Hepatocyte (in vitro differentiated cells): ENCODE measurements at places on chromosomes 7 and 10. TPM values are rescaled to one million over a fixed set of nuclear protein-coding genes. Genes with fewer than 3 reads are reported as not detected.

DNA sequence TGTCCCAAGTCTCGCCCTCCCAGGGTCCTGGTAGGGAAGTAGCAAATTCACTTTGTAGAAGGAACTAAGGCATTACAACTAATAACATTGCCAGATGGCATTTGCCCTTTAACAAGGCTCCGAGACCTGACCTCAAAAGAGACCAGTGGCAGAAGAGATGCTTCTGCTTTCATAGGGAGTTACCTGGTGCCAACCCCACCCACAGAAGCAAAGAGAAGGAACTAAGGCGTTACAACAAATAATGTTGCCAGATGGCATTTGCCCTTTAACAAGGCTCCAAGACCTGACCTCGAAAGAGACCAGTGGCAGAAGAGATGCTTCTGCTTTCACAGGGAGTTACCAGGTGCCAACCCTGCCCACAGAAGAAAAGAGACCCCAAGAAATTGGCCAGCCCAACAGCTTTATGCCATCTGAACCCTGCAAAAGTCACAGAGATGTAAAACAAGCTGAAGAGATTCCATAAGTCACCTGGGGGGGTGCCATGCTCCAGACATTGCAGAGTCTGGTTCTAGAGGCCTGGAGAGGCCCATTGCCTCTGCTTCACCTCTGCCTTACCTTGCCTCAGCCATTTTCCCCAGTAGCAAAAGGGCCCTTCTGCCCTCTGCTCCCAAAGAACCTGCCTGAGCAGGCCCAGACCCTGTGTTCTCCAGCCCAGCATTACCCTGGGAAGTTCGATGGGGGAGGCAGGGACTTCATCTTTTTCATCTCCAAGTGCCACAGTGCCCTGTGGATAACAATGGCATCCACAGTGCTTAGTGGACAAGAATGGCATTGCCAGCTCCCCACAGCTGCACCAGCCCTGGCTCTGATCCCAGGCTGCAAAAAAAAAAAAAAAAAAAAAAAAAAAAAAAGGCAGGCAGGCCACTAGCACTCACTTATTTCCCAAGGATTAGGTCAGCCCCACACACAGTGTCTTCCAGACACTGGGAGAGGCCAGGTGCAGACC, 179.5 kb upstream of the PLXNA4 start:
- H3K27ac ChIP-seq = no peak overlapping the region
- DNase-seq = no peak
- H3K4me3 ChIP-seq = no peak overlapping the region

- no peak for DNase-seq
- no peaks in the 10 kb centered on the region for H3K36me3 ChIP-seq
- no peaks in the 10 kb centered on the region for H3K4me1 ChIP-seq
- no peaks in the 10 kb centered on the region for H3K27me3 ChIP-seq
These were observed 12.8 kb upstream of the TCTN3 start for GRCh38 chr10:95706573-95706972.

GRCh38 chr7:117916309-117916708, 43.1 kb upstream of the CTTNBP2 start:
- no peaks in the 10 kb centered on the region for H3K27me3 ChIP-seq
- no peaks in the 10 kb centered on the region for H3K36me3 ChIP-seq
- no peak overlapping the region for H3K27ac ChIP-seq
- no peak for DNase-seq
- H3K4me3 ChIP-seq = no peak overlapping the region
- H3K4me1 ChIP-seq = no peaks in the 10 kb centered on the region

DNA sequence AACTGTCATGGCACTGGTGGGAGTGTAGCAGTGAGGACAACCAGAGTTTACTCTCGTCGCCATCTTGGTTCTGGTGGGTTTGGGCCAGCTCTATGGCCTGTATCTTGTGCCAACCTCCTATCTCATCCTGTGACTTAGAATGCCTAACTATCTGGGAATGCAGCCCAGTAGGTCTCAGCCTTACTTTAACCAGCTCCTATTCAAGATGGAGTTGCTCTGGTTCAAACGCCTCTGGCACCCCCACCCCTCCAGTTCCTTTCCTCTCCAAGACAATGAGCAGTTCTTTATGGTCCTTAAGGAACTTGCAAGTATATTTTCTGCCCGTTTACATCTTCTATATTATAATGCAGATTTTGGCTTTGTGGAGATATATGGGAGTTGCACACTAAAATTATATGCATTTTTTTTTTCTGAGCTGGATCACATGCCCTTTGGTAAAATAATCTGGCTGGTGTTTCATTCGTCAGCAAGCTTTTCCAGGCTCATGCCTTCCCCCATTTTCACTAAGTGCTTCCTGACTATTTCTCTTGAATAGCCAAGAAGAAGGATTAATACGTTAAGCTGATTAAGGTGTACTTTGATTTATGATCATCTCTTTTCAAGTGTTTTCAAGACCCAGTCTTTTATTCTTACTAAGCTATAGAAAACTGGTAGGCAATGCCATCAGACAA, 11.2 kb upstream of the WIPF3 start:
- no peaks in the 10 kb centered on the region for H3K27me3 ChIP-seq
- H3K4me1 ChIP-seq = no peaks in the 10 kb centered on the region
- H3K4me3 ChIP-seq = no peak overlapping the region
- H3K27ac ChIP-seq = no peak overlapping the region
- H3K36me3 ChIP-seq = no peaks in the 10 kb centered on the region

The CHCHD1 gene
- total RNA-seq = 45.3 and 59.1 TPM in 2 replicates

DNA sequence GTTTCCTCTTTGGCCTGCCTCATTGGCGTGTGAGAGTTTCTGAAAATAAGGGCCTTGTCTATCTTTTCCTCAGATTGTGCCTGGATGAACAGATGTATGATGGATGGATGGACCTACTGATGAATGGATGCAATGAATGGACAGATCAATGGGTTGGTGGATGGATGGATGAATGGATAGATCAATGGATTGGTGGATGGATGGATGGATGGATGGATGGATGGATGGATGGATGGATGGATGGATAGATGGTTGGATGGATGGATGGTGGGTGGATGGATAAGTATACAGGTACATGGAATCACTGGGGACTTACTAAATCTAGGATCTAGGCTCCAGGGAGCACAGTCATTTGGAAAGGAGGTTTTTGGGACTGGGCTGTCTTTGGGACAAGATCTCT, 331.9 kb downstream of the GRID1 start:
- no peak overlapping the region for H3K4me3 ChIP-seq
- no peak for DNase-seq
- H3K4me1 ChIP-seq = no peaks in the 10 kb centered on the region
- no peak overlapping the region for H3K27ac ChIP-seq
- no peaks in the 10 kb centered on the region for H3K27me3 ChIP-seq
- H3K36me3 ChIP-seq = no peaks in the 10 kb centered on the region

DNA sequence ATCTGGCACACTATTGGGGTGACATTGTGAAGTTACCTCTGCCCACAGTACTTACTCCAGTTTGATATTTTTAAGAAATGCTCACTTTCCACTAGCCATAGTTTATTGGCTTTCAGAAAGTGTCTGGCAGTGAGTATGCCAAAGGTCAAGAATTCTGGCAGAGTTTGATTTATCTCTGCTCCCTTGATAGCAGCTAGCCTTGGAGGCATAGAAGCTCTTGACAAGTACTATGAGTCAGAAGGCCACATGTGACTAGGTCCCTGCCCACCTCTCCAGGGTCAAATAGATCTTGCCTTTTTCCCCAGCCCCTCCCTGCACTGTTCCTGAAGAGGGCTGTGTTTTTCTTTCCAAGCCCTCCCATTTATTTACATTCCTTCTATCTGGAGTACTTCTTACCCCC, 202.2 kb downstream of the AUTS2 start:
- peaks cover 39% of the 10 kb centered on the region for H3K4me1 ChIP-seq
- no peak overlapping the region for H3K4me3 ChIP-seq
- H3K36me3 ChIP-seq = no peaks in the 10 kb centered on the region
- no peaks in the 10 kb centered on the region for H3K27me3 ChIP-seq
- peak overlapping the region; percentile 27 for H3K27ac ChIP-seq
- DNase-seq = peak; percentile 79

The COG5 gene
- 53.5 and 82.2 TPM in 2 replicates for total RNA-seq

DNA sequence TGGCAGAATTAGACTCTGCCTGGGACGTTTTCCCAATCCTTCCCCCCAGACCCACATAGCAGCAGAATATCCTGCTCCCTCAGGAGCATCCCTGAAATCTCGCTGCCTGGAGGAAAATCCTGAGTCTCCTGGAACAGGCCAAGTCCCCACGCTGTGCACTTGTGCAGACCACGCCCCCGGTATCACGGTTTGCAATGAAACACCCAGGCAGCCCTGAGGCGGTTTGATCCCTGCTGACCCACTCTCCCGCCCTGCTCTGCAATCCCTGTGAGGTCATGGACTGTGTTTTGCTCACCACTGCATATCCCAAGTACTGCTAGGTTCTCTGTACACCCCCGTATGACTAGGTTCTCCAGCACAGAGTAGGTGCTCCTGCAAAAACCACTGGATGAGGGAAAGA, 411.8 kb upstream of the MGMT start:
- no peak overlapping the region for H3K4me3 ChIP-seq
- no peaks in the 10 kb centered on the region for H3K4me1 ChIP-seq
- no peak for DNase-seq
- no peaks in the 10 kb centered on the region for H3K27me3 ChIP-seq
- H3K27ac ChIP-seq = no peak overlapping the region
- no peaks in the 10 kb centered on the region for H3K36me3 ChIP-seq

DNA sequence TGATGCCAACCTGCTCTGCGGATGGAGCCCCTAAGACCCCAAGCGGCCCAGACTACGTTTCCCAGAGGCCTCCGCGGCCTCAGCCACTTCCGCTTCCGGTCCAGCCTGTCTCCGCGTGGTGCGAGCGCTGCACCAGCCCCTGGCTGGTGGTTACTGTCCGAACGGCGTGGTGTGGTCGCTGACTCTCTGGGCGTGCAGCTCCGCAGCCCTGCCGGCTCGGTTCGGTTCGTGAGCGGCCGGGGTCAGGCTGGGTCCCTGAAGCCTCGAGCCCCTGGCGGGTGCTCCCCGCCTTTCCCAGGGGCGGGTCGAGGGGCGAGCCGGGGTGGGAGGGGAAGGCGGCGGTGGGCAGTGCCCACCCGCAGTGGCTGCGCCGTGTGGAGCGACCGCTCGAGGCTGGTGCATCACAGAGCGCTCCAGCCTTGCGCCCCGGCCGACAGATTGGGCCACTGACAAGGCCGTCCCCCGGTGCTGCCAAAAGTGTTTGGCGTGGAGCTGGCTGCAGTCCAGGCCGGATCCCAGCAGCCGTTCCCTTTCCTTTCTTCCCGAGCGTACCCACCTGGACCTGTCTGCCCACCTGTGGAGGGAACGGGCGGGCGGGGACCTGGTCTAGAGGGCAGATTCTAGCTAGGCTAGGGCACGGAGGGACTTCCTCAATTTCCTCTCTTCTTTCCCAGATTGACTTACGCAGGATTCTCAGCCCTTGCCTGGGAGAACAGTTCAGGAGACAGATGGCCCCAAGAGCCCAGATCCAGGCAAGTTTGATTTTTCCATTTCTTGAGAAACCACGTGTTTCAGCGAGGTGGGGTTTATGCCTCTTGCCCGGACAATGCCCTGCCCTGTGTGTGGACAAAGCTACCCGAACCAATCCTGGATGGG, at the start of gene ZNF485:
TSS of gene ZNF485 (plus strand) at position 116 of the 876 bp plus-strand sequence. CDS start at position 729, 613 bp downstream.
- peak within 1 kb of the TSS; percentile 60 for H3K27ac ChIP-seq
- peak; percentile 74 for DNase-seq
- H3K4me1 ChIP-seq = no peaks in the 10 kb centered on the region

DNA sequence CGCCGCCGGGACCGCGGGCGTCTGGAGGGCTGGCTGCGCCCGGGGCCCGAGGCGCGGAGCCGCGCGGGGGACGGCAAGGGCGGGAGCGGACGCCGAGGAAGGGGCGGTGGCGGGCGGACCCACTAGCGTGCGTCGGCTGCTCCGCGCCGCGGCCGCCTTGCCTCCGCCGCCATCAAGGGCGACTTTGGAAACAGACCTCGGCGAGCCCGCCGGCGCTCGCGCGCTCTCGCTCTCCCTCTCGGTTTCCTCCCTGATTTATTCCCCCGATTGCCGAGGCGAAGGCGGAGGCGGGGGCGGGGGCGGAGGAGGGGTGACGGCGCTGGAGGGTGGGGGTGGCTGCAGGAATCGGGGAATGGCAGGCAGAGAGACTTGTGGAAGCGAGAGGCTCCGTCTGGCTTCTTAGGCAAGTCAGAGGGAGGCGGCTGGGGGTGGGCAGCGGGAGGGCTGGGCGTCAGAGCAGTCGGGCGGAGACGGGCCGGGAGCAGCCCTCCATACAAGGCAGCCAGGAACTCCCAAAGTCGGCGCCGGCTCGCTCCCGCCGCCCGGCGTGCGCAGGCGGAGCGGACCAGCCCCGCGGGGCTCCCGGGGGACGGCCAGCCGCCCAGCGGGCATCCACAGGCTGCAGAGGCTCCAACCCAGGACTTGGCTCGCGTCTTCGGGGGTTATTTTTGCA, at the start of gene CACNA2D1:
TSS of gene CACNA2D1 (minus strand) at position 231 of the 673 bp plus-strand sequence.
- H3K4me1 ChIP-seq = no peaks in the 10 kb centered on the region
- H3K4me3 ChIP-seq = peak within 1 kb of the TSS; percentile 75
- peaks cover 25% of the 10 kb centered on the region for H3K27me3 ChIP-seq
- peak within 1 kb of the TSS; percentile 80 for H3K27ac ChIP-seq
- no peaks in the 10 kb centered on the region for H3K36me3 ChIP-seq

DNA sequence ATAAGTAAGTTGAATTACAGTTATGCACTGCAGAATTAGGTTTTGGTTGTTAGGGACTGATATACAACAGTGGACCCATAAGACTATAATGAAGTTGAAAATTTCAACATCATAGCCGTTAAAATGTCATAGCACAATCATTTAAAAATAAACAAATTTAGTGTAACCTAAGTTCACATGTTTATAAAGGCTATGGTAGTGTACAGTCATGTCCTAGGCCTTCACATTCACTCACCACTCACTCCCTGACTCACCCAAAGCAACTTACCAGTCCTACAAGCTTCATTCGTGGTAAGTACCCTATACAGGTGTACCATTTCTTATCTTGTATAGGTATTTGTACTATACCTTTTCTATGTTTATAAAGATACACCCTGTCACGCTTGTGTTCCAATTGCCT, 113.7 kb downstream of the RAB11FIP2 start:
- no peak overlapping the region for H3K27ac ChIP-seq
- H3K4me3 ChIP-seq = no peak overlapping the region
- DNase-seq = no peak
- no peaks in the 10 kb centered on the region for H3K4me1 ChIP-seq

The PDSS1 gene
- 7.6 and 13.5 TPM in 2 replicates for total RNA-seq

The GPNMB gene
- 30.5 and 32.1 TPM in 2 replicates for total RNA-seq

DNA sequence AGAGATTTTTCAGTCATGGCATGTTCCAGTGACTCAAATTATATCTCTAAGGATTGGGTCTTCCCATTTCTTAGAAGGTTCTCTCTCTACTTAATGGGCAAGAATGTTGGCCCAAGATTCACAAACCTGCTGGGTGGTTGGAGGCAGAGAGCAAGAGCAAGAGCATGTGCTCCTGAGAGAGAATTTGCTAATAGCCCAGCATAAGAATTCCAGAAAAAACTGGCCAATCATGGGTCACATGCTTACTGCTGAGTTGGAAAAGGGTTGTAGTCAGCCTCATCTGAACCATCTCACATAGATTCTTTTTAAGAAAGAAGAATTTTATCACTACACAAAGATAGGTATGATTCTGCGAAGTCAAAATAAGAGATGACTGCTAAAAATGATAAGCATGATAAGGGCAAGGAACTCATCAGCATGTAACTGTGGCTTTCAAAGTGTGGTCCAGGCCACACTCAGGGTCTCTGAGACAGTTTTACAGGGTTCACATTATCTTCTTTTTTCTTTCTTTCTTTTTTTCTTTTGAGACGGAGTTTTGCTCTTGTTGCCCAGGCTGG, 8.2 kb upstream of the VCL start:
- H3K4me1 ChIP-seq = no peaks in the 10 kb centered on the region
- H3K27ac ChIP-seq = no peak overlapping the region
- H3K36me3 ChIP-seq = no peaks in the 10 kb centered on the region
- H3K4me3 ChIP-seq = no peak overlapping the region

The GNAI1 gene
- 48.7 and 57.4 TPM in 2 replicates for total RNA-seq

GRCh38 chr10:128062331-128062880, 63.8 kb downstream of the MKI67 start:
- no peak for DNase-seq
- no peak overlapping the region for H3K27ac ChIP-seq
- H3K36me3 ChIP-seq = no peaks in the 10 kb centered on the region
- no peaks in the 10 kb centered on the region for H3K27me3 ChIP-seq
- H3K4me1 ChIP-seq = no peaks in the 10 kb centered on the region
